Fibroblast of lung (primary cell): ENCODE measurements at places on chromosomes 12 and 14.

- DNase-seq: no peak
These were observed 236.7 kb downstream of the CHST11 start for GRCh38 chr12:104693493-104693892.

DNA sequence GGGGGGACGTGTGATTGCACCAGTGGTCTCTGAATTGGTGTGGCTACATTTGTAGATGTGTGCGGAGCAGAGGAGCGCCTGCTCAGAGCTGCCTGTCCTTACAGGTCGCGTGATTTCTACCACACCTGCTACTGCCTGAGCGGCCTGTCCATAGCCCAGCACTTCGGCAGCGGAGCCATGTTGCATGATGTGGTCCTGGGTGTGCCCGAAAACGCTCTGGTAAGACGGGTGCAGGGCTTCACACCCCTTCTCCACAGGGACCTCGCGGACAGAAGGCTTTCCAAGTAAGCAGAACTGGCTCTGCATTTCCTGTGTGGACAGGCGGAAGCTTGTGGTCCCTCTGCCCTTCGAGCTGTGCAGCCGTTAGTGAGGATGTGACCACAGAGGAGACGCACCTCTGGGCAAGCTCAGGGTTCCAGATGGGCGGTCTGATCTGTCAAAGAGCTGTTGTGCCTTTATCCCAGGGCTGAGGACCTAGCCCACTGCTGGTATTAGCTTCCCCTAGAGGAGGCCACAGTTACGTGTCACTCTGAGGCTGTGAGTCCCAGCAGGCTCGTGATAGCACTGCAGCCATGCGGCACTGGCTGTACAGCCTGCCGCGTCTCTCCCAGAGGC lies 47.7 kb downstream of the MAX start:
- no peak for DNase-seq

GRCh38 chr14:104912053-104912452 lies 12.6 kb upstream of the PLD4 start:
- DNase-seq: no peak

GRCh38 chr14:21096438-21096837 lies 2.0 kb downstream of the ZNF219 start:
- DNase-seq: no peak

DNA sequence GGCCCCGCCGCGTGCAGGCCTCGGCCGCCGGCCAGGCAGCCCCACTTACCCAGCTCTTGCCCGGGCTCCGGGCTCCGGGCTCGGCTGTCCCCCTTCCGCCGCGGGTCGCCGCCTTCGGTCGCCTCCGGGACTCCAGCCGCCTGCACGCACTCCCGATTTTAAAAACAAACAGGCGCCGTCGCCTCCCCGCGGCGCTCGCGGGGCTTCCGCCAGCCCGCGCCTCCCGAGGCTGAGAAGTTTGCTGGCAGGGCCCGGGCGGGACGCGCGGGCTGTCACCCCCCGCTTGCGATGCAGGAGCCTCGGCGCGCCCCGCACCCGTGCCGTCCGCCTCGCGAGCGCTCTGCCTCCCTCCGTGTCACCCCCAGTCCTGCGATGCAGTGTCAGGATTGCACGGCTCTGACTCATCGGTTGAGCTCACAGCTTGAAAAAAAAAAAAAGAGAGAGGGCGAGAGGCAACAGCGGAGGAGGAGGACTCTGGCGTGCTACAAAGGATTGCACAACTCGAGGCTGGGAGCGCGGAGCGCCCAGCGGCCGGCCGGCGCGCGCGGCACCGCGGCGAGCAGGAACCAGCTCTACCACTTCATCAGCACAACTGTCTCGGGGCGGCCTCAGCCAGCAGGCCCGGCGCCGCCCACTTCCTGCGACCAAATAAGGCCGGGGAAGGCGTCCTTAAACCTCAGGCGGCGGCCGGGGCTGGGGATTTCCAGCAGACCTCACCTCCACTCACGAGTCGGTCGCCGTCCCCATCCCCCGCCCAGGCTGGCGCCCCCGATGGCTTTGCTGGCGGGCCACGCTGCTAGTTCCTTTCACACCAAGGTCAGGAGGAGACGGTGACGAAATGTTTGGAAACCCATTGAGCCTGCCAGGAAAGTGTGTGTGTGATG lies 45.8 kb upstream of the PNMA1 start:
- peak; percentile 99 for DNase-seq
